ENCODE measurements at places on chromosomes 13 and 19. TPM values are rescaled to one million over a fixed set of nuclear protein-coding genes. Genes with fewer than 3 reads are reported as not detected.

Gene PLIN3
- total RNA-seq: 178 TPM

Gene FFAR1
- total RNA-seq: not detected

Gene ZNF805
- 5.2 TPM for total RNA-seq

Gene ZC3H4
- total RNA-seq: 28.7 TPM

Gene NTN5
- total RNA-seq: 0.34 TPM

Gene B3GNT3
- not detected for total RNA-seq

Gene C19orf67
- not detected for total RNA-seq

Gene ZFP82
- total RNA-seq: 2.4 TPM

Gene ZNF578
- 0.74 TPM for total RNA-seq

Gene KLK2
- total RNA-seq: not detected
